ENCODE measurements at places on chromosomes 3 and 15.
A peak's percentile ranks its signal among the peaks of the same experiment; 100 is the strongest.

DNA sequence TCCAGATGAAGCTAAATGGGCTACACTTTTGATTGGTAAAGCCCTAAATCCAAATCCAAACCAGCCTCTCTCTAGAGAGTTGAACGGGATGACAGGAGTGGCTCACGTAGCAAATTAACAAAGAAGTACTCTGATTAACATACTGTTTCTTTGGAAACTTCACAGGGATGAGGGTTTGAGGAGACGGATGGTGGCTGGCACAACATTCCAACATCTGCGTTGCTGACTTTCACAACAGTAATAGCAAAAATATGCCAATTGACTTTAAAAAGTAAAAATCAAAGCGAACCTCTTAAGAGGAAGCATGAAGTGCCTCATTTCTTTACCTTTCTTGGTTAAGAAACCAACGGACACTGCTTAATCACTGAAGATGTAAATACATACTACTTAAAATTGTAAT is 181.4 kb downstream of the TBL1XR1 start:
- DNase-seq, result no peak

DNA sequence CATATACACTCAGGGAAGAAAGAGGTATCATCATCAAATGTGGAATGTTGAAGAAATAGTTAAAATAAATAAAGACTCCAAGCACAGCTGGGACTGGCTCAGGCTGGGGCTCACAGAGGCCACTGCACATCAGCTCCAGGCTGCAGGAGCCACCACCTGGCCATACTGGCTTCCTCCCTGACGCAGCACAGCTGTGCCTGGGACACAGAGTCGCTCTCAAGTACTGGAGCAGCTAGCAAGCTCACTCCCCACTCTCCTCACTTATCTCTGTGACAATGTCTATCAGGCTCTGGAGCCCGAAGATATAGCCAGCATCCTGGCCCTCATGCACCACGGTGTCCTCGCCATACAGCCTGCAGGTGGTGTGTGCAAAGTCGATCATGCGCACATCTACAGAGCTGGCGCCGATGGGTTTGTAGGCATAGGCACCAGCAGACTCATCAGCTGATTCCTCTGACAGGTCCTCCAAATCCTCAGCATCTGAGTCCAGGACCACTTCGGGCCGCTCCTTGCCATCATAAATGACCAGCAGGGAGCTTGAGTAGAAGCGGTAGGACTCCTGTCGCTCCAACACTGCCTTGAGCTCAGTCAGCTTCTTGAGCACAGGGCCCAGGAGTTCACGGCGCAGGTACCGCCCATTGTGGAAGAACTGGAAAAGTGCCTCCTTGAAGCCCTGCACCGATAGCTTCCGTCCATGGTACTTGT is 2.5 kb upstream of the NCKIPSD start:
- DNase-seq, result no peak

- peak; percentile 72 for DNase-seq
Observed at GRCh38 chr15:79339588-79340314, 28.8 kb downstream of the TMED3 start.

DNA sequence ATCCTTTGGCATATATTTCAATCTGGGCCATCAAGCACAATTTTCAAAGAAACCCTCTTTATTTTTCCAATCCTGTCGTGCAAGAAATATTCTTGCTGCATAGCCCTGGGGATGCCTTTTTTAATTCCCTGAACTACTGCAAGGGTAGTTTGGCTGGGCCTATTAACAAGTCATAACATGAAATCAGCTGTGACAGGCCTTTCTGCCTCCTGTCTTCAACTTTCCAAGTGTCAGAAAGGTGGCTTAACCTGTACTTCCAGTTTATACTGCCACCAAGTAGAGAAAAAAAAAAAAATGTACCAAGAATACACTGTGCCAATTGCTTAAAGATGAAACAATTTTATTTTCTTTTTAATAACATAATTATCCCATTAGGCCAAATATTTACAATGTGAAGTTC is 32.4 kb upstream of the SPPL2A start:
- no peak for DNase-seq

- DNase-seq, result peak; percentile 98
Observed at GRCh38 chr3:33791477-33792166, 6.8 kb upstream of the PDCD6IP start.

GRCh38 chr3:58478781-58479180 is 13.1 kb upstream of the KCTD6 start:
- no peak for DNase-seq

DNA sequence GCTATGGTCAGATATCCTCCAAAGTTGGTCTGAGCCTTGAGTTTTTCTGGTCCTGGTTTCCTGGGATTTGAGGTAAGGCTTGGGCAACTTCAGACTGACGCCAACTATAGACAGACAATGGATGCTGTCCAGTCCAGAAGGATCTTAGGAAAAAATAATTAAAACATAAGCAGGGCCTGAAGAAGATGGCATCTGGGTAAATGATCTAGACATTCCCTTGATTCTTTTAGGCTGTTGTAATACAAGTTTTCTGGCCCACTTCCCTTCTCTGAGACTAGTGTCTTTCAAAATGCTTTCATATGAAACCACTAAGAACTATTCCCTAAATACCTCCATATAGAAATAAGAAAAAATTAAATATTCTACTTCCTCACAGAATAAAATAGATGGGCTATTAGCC is 47.7 kb upstream of the PLXND1 start:
- no peak for DNase-seq

DNA sequence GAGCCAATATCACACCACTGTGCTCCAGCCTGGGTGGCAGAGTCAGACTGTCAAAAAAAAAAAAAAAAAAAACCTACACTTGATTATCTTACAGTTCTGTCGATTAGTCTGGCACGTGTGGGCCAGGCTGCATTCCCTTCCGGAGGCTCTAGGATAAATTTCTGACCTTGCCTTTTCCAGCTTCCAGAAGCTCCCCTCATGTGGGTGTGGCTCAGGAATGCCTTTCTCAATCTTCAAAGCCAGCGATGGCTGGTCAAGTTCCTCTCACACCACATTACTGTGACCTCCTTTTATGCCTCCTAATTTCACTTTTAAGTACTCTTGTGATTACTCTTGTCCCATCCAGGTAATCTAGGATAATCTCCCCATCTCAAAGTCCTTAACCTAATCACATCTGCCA is 58.2 kb upstream of the DUT start:
- no peak for DNase-seq

GRCh38 chr15:75736256-75736655 is 23.6 kb upstream of the CSPG4 start:
- DNase-seq, result no peak

DNA sequence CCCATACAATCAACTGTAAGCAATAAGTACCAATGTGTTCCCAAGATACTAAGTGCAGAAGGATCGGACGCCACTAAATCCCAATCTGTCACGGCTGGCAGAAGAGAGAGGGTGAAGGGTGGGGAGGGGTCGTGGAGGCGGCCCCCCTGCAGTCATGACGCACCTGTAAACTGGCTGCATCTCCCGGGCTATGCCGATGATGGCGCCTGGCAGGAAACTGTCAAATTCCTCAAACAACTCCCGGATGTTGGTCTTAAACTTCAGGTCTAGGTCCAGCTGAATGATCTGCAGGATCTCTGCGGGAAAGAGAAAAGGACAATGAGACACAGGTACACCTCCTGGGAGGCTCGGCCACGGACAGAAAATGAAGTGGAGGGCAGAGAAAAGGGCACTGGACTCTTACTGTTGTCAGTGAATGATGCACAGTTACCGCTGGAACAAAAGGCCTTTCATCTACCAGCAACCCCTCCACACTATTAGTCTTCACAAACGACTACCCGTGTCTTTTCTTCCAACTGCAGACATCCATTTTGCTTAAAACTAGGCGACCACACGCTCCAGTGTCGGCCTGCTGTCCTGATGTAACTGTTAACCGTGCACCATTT is 114.6 kb downstream of the XXYLT1 start:
- DNase-seq, result no peak

DNA sequence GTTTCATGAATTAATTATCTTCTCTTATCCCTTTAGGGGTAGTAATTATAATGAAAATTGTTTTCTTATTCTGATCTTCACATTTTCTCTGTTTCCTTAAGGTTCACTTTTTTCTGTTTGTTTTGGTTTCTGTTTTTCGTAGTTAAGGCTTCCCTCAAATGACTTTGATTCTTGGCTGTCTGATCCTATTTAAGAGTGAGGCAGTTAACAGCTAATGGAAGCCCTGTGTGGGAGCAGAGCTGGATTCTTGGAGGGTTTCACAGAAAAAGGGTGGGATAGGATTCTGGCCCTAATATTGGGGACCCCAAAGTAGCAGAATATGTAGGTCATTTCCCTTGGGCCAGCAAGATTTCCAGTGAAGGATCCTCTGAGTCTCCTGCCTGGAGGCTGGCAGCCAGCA is 6.8 kb upstream of the AMOTL2 start:
- DNase-seq, result no peak

DNA sequence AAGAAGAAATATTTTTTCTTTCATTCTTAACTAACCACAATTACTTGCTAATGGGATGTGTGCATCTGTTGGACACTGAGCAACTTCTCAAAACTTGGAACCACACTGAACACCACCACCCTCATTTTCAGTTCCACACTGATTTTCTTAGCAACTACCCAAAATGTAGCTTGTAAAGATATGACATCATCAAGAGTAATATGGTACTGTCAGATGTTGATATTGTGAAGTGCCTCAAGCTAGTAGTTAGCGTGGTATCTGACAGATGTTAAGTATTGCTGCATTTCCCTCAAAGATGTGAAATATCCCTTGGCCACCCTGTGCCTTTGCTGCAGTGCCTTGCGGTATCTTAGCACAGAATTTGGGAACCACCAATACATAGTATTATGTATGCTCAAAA is 9.3 kb downstream of the RFTN1 start:
- DNase-seq, result peak; percentile 70

- DNase-seq, result no peak
Observed at GRCh38 chr3:168933614-168934013, 729.9 kb downstream of the MECOM start.

DNA sequence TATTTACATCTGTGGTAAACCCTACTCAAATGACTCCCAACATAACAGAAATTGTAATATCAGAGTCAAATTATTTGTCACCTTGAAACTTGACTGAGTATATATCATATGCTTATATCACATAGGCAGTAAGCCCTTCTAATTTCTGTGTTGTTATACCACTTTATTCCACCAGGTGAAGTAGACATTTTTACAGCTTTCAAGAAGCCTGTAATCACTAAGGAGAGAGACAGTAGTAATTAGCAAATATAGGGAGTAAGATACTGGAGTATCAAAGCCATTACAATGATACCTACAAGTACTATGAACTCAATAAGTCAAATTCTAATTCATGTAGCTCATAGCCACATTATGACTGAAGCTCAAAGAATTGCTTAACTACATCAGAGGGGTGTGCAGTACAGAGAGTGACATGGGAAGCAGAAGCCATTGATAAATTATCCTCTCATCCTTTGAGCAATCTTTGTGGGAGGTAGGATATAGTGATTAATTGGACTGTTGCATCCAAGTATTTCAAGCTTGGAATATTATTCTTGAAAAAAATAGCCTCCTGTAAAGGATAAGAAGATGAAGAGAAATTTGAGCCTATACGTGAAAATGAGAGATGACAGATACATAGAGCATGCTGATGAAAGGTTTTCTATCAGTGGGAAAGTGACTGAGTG is 1005.9 kb downstream of the ZPLD1 start:
- DNase-seq, result no peak

DNA sequence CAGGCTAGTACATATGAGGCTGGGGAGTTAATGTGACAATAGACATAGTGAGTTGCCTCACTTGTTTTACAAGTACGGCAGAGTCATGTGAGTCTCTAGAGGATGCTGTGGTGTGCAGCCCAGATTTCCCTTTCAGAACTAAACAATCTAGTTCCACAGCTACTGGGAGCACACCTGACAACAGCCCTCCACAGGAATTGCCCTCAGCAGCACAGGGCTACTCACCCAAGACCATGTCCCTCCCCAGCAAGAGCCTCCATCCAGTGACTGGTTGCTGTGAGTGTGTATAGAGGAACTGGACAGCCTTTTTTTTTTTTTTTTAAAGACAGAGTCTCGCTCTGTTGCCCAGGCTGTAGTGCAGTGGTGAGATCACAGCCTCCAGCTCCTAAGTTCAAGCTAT is 40.2 kb upstream of the UBE2E2 start:
- peak; percentile 49 for DNase-seq

DNA sequence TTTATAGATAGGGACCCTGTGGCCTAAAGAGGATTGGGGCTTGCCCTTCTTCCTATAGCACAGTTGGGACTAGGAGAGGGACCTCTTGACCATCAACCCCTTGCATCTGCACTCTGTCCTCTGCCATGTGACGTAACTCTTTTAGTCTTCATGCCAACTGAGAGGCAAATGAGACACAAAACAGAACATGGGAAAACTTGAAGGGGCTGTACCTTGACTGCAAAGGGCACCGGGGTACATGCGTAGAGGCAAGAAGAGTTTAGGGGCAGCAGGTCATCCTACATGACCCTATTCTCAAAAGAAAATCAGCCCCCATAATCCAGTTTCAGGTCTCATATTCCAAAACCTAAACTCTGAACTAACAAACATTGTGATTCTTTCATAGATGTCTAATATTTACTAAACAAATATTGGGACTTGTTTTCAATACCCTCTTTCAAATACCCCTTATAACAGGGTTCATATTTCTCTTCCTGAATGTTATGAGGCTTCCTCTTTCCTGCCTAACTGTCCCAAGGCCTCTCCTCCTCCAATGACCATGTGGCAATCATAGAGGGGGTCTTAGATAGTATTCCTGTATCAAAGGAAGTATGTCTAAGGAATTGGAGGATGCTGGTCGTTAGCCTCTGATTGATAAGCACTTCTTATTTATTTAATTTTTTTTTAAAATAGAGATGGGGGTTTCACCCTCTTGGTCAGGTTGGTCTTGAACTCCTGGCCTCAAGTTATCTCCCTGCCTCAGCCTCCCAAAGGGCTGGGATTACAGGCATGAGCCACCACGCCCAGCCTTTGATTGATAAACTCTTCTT is 20.6 kb downstream of the ACKR2 start:
- no peak for DNase-seq

GRCh38 chr3:69016102-69016501 is 2.6 kb upstream of the EOGT start:
- no peak for DNase-seq

DNA sequence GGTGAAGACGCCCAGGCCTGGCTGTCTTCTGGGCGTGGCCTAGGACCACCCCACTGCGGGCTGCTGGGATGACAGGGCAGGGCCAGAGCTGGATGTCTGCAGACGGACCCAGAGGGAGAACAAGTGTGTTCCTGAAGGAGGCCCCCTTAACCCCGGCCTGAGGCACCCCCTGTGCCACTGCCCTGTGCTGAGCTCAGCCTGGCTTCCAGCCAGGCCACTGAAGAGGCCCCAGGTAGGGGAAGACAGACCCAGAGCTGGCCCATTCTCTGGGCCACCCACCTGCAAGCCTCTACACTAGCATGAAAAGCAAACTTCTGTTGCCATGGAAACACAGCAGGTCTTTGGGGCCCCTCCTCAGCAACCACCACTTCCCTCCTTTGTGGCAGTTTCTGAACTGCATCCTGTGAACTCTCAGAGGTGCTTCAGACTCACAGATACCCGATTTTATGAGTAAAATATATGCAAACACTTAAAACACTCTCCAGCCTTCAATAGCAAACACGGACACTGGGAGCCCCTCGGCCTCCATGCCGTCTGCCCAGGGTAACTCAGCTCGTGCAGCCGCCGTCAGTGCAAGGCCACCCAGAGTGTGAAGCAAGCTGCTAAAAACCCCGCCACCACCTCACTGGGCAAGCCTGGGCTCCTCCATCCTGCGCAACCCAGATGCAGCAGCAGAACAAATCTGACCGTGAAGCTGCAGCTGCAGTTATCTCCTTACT is 42.5 kb downstream of the CMTM6 start:
- DNase-seq, result no peak

All from suppressor macrophage treated with lipopolysaccharide for 1 hour (primary cell).